Progenitor cell of endocrine pancreas (in vitro differentiated cells): ENCODE measurements at places on chromosomes 7 and 10.

DNA sequence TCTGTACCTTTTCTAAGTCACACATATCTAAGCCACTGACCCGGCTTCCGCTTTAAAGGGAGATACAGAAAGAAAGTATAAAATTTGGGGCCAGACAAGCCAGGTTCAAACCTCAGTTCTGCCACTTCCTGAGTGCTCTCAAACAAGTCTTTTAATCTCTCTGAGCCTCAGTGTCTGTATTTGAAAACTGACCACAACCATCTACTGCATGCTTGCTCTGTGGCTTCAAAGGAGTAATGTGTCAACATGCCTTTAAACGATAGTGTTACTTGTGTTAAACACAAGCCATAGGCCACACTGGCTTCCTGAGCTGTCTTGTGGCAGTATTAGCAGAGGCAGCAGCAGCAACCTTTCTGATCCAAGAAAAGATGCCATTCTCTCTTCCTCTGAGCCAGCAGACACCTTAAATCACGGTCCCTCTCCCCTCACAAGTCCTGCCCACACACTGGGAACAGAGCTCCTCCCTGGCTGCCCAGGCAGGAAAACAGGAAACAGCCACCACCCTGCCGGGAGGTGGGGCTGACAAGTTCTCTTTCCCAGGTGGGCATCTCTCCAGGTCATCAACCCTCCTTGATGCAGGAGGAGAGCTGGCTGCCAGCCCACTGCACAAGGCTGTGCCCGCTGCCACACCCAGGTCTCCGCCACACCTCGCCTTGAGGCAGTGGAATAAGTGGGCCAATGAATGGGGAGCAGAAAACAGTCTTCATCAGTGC is 10.7 kb downstream of the HIP1 start:
- no peak for DNase-seq

GRCh38 chr10:35691522-35692236 is 49.6 kb upstream of the FZD8 start:
- no peak for DNase-seq

DNA sequence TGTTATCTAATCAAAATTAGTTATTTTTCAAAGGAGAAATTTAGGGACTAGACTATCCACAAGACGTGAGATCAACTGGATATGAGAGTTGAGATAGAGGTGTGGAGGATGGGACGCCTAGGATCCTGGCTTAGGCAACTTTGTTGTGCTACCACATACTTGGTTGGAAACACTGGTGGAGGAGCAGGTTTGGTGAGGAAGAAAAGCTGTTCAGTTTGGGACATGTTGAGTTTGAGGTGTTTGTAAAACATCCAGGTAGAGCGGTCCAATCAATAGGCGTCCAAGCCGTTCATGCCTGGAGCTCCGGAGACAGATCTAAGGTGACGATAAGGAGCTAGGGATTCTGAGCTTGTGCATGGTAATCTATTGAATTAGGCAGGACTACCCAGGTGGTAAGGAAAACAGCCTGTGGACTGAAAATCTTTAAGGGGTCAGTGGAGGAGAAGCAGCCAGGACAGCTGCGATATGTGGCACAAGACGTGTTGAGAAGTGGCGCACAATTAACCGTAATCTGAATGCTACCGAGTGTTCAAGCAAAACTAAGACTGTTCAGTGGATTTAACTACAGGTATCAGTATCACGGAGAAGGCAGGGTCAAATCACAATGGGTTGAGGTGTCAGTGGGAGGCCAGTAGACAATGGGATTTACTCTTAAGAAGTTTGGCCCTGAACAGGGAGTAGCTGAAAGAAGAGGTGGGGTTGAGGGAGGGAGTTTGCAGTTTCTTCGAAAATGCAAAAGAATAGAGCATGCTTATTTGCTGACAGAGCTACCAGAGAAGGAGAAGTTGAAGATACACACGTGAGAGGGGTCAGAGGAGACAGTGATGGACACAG is 16.1 kb upstream of the TRPV6 start:
- no peak for DNase-seq

DNA sequence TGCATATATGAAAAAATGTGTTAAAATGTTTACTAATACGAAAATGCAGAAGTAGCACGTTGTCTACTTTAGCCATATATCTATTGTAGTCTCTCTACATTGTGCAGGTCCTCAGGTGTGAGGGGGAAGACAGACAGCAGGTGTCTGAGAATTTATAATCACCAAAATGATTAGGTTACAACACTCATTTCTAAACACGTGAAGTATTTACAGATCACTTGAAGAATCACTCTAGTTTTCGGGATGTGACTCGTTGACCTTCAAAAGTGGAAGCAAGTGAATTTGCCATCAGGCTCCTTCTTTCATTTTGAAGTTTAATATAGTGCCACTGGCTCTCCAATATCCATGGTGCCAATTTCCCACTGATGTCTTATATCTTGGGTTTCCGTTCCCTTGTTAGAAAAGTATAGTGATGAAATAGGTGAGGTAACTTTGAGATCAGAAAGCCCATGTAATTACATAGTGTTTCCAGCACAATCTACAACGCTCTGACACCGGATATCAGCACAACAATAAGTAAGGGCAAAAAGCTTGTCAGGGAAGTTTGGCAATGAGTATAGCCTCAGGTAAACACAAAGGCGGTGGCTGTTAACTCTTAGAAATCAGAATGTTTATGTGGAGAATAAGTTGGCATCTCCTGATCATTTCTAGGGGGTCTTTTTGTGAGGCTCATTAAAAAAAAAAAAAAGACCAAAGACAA is 57.5 kb upstream of the SP4 start:
- no peak for DNase-seq

DNA sequence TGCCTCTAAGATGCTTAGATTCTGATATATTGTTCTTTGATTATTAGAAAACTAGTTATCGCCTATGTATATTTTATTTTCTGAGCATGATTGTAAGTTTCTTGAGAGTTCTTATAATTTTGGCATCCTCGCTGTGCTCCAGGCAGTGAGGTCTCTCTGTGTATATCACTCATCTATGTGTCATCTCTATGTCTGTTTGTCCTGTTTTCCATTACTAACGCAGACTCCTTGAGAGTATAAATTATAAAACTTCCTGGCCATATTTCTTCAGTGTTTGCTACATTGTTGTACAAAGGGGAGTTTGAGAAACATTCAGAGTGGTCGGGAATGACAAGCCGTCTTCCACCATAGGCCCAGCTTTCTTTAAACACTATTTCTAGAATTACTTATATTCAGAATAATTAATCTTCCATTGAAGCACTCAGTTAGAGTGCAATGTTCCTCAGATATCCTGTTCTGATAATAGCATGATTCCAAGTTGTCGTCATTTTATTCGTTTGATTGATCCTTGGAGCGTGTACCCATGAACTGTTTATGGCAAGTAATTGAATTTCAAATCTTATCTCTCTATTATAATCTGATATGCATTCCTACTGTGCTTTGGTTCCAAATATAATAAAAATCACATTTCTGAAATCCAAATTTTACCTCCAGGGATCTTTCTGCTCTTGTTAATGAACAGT is 206.6 kb downstream of the BAMBI start:
- no peak for DNase-seq

DNA sequence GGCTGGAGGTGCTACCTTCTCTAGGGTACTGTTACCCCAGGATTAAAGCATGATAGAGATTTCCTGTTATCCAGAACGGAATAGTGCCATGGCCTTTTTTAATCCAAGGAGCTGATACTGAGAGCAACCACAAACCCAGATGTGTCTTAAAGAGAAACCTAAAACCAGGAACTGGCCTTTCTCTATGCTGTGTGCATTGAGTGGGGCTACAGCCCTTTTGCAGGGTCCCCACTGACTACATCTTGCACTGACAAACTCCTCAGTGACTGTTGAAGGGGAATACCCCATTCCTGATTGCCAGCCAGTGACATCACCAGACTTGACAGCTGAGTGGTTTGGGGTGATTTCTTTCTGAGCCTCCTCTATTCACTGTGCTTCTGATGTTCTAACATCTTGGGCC is 81.9 kb upstream of the CAPZA2 start:
- DNase-seq: no peak

GRCh38 chr7:29432721-29433120 is 130.9 kb upstream of the PRR15 start:
- no peak for DNase-seq

GRCh38 chr7:26691886-26692285 is 172.5 kb downstream of the SKAP2 start:
- DNase-seq: no peak

DNA sequence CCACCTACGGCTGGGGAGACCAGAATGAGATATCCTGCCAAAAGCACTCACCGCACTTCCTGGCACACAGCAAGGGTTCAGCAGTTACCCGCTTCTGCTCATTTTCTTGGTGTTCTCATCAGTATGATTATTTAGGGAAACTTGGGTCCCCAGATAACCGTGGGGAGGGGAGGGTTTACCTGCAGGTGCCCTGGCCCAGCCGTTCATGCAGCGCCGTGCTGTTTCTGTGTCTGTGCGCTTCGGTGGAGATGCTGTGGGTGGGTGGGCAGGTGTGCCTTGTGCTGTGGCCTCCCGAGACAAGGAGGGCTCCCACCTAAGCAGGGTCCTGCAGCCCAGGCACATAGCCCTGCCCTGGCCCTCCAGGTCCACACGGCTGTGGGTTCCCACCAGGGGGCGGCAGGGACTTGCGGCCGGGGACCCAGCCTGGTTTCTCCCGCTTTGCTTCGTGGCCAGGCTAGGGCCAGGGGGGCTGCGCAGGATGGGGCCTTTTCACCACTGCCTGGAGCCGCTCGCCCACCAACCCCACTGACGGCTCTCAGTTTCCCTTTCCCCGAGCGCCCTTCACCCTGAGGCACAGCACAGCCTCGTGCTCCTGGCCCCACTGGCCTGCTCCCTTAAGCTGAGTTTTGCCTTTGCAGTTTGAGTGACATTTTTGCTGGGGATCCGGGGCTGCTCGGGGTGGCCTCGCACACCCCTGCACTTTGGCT is 78.5 kb downstream of the LHPP start:
- DNase-seq: peak; percentile 68

GRCh38 chr7:23415198-23415597 is 55.1 kb downstream of the IGF2BP3 start:
- DNase-seq: no peak

GRCh38 chr7:107332488-107333269 is 137.2 kb upstream of the GPR22 start:
- DNase-seq: no peak

GRCh38 chr7:50227726-50228125 is 76.8 kb upstream of the IKZF1 start:
- DNase-seq: no peak

- no peak for DNase-seq
These were observed 182.2 kb downstream of the PHF14 start for GRCh38 chr7:11155883-11156282.

DNA sequence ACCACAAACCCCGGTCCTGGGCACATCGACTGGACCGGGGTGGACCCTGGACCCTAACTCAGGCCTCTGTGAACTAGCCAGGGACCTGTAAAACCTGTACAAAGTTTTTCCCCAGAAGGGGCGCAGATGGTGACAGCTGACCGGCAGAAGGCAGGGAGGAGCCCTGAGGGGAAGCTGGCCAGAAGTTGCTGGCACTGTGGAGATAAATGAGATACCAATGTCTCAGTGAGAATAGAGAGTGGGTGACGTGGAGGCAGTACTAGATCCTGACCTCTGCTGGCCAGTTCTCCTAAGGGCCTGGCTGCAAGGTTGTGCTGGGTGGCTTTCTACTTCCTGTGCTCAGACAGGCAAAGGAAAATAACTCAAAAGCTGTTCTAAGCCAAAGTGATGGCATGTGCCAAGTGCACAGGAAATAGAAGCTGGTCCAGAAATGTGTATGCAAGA is 10.6 kb upstream of the TSPAN14 start:
- no peak for DNase-seq
